ENCODE measurements at places on chromosomes 4 and X.

DNA sequence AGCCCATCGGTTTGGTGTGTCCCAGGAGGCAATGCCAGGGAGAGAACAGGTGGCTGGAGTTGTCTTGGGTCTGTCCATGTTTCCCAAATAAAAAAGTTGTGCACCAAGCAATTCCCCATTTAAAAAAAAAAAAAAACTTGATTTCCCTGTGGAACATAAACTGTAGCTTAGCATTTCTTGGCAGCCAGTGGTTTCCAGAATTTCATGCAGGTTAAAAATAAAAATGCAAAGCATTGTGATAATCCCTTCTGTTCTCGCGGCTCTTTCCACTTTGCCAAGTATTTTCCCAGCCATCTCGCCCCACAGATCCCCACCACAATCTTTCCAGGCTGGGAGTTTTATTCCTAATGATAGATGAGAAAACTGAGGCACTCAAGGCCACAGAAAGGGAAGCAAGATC is 51.4 kb upstream of the MSX1 start:
- DNase-seq = no peak

GRCh38 chr4:105126311-105127169 is 20.1 kb upstream of the TET2 start:
- peak; percentile 60 for DNase-seq

DNA sequence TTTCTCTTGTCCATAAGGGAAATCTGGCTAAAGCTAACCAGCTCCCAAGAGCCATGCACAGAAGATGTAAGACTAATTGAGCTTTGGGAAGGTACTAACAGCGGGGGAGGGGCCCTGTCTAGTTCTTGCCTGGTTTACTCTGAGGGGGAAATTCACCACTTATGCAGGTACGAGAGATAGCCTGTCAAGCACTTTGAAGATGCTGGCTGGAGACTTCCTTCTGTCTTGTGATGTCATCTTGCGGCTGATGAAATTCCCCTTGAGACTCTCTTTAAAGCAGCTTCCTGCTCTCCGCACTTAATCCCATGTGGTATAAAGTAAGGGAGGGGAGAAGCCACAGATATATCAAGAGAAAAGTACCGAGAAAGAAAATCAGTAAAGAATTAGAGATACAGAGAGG is 345.3 kb downstream of the MAPK10 start:
- DNase-seq = no peak

DNA sequence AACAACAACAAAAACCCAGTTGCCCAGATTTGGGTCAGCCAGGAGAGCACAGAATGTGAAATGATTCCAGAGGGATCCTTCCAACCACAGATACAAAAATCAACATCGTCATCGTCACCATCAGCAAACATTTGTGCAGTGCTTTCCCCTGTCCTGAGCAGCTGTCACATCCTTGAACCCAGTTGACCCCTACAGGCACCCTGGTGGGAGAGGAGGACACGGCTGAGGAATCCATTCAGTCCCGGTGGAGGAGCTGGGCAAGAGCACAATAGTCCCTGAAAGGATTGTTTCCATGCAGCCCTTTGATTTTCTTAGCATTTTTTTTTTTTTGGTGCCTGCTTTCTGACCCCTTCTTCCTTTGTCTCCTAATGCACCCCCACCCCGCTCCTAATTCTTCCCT is 37.1 kb upstream of the STX18 start:
- DNase-seq = no peak

DNA sequence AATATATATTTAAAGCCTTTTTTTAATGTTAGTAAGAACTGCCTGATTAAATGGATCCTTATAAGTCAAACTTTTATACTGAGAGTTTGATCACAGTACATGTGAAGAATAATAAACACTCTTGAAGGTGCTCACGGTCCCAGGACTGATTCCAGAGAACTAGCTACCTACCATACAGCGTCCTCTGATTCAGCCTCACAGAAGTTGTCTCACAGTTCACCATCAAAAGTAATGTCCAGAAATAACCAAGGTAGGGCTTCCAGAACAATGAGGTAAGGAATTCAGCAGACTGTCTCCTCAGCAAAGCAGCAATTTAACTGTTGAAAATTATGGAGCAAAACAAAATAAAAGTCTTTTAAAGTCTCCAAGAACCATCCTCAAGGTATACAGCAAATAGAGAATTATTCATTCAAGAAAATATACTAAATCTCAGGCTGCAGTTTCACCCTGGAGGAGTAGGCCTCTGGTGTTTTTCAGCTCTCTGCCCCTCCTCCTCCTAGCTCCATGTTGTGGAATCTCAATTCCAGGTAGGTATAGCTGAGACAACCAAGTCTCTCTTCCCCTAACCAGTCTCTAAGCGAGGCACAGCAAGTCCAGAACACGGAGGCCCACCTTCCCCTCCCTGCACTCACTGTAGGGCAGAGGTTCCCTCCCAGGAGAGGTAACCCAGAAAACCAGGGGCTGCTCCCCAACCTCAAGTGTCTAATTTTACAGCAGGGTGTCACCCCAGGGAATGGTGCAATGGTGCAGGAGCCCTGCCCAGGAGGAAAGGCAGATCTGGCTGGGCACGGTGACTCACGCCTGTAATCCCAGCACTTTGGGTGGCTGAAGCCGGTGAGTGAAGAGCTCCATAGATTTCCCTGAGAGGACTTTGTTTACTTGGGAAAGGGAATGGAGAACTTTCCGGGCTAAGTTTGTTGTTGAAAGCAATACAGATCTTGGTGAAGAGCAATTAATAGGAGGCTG is 28.6 kb downstream of the FAM241A start:
- no peak for DNase-seq

DNA sequence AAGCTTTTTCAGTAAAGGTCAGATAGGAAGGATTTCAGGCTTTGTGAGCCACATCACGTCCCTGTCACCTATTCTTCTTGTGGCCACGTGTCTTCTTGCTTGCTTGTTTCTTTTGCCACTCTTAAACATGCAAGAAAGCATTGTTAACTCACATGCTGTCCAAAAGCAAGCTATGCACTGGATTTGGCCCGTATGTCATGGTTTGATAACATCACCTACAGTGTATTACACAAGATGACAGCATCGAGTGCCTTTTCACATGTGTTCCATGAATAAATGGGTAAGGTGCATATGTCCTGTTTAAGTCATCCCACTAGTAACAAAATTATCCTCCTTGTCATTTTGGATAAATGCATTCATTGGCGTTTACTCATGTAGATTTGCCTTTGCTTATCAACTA is 468.0 kb upstream of the FAT1 start:
- DNase-seq = no peak

DNA sequence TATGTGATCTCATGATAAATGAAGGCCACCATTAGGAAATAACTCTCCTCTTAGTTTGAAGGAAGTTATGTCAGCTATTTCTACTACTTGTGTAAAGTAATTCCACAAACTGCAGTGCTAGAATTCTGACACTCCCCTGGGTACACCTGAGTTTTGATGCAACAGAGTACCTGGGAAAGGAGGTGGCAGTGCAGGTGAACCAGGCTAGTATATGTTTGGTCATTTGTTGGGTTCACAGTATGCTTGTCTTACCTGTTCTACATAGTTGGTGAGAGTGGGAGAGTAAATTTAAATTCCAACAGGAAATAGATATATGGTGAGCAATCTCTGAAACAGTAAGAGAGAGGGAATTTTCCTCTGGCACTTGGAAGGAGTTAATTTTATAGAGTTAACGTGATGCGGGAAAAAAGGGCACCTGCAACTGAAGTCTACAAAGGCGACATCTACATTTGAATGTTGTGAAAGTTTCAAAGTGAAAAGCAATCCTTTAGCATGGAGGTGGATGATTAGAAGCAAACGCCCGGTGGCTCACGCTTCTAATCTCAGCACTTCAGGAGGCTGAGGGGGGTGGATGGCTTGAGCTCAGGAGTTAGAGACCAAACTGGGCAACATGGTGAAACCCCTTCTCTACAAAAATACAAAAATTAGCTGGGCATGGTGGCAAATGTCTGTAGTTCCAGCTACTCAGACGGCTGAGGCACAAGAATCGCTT is 8.3 kb upstream of the SLC10A6 start:
- DNase-seq = no peak

DNA sequence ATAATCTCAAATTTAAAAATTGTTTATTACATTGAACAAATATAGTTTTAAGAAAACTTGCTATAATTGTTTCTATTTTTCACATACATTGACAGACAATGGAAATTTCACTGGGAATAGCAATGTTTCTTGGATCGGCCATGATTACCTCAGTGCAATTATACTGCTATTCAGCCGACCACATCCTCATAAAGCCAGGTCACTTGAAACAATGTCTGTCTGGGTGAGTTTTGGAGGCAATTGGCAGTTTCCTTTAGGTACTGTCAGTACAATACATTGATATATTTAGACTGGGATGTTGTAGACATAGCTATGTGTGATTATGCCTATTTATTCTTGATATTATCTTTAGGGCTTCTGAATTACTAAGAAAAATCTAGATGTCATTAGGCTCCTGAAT is 89.5 kb upstream of the VEGFC start:
- peak; percentile 4 for DNase-seq

DNA sequence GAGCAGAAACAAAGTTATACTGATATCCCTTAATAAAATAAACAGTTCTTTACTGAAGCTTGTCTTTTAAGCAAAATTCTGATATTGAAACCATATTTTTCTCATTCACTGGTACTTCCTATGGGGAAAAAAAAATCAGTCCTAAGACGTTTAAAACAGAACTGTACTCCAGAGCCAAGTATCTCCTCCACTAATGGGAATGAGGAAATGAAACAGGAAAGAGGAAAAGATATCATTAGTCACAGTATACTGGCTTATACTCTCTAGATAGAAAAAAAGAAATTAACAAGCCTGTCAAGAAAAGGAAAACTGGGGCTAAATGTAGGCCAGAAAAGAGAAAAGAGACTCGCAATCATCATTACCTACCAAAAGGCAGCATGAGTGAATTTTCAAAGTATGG is 252.7 kb downstream of the CENPC start:
- no peak for DNase-seq

GRCh38 chr4:6192245-6192644 is 8.1 kb downstream of the JAKMIP1 start:
- peak; percentile 39 for DNase-seq

GRCh38 chrX:54633641-54634040 is 103.6 kb downstream of the GNL3L start:
- no peak for DNase-seq

GRCh38 chrX:96683997-96684338 is 674 bp upstream of the DIAPH2 start:
- DNase-seq = peak; percentile 0

DNA sequence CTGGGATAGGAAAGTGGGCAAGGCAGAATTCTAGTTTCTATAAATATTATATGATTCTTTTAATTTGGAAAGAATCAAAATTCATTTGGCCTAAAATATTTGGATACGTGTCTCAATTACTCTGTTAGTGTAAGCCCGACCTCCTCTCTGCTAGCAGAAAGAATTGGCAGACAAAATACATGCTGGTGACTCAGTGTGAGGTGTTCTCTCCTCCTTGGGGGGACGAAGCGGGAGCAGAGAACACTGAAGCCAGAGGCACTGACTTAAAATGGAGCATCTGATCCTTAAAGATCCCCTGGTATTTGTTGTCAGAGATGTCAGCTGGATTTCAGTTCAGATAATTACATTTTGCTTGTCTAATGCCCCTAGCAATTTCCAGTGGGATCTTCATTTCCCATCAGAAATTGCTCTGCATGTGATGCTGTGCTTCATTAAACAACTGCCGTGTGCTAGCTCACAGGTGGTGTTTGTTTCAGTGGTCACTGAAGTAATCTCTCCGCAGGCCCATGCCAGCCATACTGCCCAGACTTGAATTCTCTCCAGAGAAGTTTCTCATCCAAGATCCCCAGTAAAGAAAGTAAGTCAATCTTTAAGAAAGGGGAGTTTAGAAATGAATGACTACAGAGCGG is 188.7 kb upstream of the TLL1 start:
- DNase-seq = peak; percentile 78

DNA sequence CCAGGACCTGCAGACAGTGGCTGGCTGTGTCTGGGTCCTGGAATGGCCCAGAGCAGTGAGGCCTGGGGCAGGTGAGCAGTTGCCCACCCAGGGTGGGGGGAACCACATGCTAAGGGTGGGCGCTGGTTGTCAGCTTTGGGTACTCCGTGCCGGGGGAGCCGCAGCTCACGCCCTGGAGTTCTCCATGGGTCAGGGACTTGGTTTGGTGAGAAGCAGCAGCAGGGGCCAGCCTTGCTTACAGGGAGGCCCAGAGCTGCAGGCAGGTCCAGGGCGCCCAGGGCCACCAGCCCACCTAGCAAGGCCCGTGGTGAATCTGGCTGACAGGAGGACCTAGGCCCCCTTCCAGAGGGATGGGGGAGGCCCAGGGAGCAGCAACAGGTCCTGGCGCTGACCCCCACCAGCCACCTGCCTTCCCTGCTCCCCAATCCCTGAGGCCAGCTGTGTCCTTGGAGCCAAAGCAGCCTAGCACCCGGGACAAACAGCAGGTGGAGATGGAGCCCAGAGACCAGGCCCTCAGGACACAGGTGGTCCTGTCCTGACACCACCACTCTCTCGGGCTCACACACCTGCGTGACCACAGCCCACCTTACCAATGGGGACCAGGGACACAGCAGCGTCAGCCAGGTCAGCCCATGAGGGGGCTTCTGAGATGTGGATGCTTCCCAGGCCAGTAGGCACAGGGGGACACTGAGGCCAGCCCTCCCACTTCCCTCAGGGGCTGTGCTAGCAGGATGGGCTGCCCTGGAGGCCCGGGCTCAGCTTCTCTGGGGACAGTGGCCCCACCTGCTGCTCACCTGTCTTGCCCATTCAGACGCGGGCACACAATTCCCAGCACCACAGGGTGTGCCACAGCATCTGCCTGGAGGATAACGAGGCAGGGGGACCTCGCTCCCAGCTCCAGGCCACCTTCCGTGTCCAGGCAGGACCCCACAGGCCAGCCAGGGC is 3.5 kb downstream of the MXD4 start:
- DNase-seq = no peak

GRCh38 chrX:45768666-45769236 is 568.1 kb upstream of the DIPK2B start:
- DNase-seq = peak; percentile 18

DNA sequence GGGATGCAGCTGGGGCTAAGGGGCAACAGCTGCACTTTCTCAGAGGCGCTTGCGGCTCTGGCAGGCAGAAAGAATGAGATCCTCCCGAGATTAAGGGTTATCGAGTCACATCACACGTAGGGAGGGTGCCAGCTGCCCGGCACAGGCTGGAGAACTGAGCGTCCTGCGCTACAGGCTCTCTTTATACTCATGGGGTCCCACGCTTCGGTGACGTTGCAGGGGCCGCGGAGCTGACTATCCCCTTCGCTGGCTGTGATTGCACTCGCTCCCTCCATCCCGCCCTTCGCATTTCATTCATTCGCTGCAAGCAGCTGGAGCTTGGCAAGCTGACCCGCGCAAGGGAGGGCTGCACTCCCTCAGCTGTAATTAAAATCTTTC is at the start of gene TACR3:
TSS of gene TACR3 (minus strand) at position 156 of the 378 bp plus-strand sequence. CDS start 310 bp downstream, outside the sequence.
- no peak for DNase-seq

- DNase-seq = peak; percentile 46
These were observed 149.3 kb downstream of the AMMECR1 start for GRCh38 chrX:110168585-110168984.
